Right hindlimb (tissue), 1 donor: ENCODE measurements at places on chromosomes 11 and 22.

DNA sequence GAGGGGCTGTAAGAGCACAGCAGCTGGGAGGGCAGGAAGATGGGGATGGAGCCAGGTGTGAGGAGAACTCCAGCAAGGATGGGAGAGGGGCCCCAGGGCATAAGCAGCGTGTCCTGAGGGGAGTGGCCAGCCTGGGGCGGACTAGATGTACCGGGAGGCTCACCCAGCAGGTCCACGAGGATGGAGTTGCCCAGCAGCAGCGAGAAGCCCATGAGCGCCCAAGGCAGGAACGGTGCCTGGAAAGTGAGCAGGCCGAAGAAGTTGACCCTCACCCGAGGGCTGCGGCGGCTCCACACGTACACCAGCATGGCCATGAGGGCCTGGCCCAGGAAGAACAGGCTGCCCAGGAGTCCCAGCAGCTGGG is 1.3 kb downstream of the DERL3 start:
- no peak for DNase-seq

- DNase-seq = peak; percentile 83
These were observed 1.6 kb downstream of the MCAM start for GRCh38 chr11:119315131-119316015.

- peak; percentile 92 for DNase-seq
These were observed at the start of gene TAGLN for GRCh38 chr11:117199053-117199915. TAGLN (plus strand) TSS chr11:117199370; CDS start chr11:117203014, 3,644 bp downstream.

DNA sequence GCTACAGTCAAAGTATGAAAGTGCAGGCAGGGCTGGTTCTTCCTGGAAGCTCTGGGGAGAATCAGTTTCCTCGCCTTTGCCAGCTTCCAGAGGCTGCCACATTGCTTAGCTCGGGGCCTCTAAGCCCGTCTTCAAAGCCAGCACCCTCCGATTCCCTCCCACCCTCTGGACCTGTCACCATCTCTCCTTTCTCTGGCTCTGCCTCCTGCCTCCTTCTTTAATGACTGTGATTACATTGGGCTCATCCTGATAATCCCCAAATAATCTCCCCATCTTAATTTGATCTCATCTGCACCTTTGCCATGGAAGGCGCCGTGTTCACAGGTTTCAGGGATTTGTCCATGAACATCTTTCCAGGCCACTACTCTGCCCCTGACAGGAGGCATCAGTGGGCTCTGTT is 42.5 kb downstream of the MCM5 start:
- no peak for DNase-seq

- DNase-seq = no peak
These were observed 39.2 kb downstream of the KMT5B start for GRCh38 chr11:68173926-68174325.

GRCh38 chr11:64814712-64815187 is 4.4 kb upstream of the MEN1 start:
- DNase-seq = no peak

- DNase-seq = peak; percentile 14
These were observed 64.0 kb downstream of the SLC22A12 start for GRCh38 chr11:64654958-64655541.

- no peak for DNase-seq
These were observed 21.7 kb downstream of the FAM168A start for GRCh38 chr11:73576185-73576614.

DNA sequence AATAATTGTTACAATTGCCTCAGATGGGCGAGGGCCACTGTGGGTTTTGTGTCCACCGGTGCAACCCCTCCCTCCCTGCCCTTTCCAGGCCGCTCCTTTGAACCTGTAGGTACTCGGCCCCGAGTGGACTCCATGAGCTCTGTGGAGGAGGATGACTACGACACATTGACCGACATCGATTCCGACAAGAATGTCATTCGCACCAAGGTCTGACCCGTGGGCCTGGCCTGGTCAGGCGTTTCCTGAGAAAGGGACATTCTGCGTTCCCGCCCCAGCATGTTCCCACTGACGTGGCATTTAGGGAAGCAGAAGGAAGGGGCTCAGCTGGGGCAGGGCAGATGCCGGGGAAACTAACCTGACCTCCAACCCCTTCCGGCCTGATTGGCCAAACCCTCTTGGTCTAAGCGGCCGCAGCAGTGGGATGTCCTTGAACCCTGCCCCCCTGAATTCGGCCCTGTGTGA is 10.1 kb downstream of the SIDT2 start:
- peak; percentile 9 for DNase-seq

DNA sequence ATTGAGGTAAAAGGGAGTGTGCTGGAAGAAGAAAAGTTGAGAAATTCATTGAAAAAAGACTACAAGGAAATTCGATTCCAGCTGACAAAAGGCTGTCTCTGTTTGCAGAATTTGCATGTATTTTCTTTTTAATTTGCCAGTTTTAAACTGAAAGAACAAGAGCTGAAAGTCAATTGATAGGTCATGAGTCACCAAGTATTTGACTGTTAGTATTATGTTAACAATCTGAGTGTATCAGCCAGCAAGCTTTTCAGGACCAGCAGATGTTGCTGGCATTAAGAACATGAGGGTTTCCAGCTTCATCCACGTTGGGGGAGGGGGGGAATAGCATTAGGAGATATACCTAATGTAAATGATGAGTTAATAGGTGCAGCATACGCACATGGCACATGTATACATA is 726.7 kb downstream of the METTL15 start:
- no peak for DNase-seq

GRCh38 chr11:114173843-114174242 is 114.3 kb downstream of the ZBTB16 start:
- no peak for DNase-seq

GRCh38 chr11:127451861-127452260 is 451.3 kb upstream of the KIRREL3 start:
- peak; percentile 27 for DNase-seq

DNA sequence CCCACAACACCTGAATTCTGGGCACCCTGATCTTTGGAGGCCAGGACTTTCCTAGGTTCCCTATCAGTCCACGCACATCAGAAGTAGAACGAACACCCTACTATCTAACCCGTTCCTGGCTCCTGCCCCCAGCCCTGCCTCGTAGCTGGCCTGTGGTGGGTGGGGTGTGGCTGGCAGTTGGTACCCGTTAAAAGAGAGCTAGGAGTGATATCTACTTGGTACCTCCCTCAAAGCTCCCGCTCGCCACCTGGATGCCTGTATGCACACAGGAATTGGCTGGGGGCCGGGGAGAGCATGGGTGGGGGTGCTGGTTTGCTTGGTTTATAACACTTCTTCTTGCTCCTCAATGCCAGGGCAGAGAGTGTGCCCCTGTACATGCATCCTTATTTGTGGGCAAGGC is 14.0 kb upstream of the NECTIN1 start:
- no peak for DNase-seq

DNA sequence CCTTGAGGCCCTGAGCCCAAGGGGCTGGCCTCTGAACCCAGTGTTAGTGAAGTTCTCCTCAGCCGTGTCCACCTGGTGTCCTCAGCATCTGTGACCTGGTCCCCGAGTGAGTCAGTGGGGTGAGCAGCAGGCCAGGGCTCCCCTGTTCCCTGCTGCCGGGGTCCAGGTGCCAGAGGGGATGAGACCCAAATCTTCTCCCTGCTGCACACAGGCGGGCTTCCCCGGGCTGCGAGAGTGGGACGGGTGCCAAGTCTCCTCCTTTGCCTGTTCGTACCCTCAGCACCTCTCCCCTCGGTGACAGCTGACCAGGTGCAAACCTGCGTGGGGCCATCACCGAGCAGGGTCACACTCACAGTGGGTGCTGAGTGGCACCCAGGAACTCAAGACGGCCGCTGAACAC is 514.5 kb downstream of the TBC1D22A start:
- DNase-seq = no peak

- DNase-seq = no peak
These were observed 92.0 kb downstream of the CEP164 start for GRCh38 chr11:117419482-117420142.

- no peak for DNase-seq
These were observed 1.7 kb downstream of the SBF1 start for GRCh38 chr22:50473088-50473487.

DNA sequence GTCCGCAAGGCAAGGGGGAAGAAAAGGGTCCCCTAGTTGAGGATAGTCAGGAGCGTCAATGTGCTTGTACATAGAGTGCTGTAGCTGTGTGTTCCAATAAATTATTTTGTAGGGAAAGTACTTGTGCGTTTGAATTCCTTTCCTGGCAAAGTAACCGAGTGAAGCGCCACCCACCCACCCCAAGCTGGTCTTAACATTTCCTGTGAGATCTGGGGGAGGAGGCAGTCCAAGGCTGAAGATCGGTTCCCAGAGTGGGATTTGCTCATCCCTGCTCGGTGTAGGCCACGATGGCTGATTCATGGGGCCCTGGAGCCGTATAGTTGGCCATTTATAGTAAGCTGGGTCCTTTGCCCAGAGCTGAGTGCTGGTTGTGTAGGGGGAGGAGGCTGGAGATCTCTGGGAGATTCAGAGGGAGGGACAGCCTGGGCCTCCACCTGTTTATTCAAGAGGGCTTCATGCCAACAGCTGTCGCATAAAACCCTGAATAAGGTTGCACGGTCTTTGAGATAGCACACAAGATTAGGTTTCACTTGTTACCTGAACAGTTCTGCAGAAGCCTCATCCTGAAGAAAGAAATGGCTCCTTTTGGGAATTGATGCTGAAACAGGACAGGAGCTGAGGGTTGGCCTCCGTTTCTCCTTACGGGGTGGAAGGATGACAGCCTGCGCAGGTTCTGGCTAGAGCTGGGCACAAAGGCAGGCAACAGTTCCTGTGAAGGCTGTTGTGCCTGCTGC is 2.4 kb downstream of the ATF4 start:
- DNase-seq = no peak

DNA sequence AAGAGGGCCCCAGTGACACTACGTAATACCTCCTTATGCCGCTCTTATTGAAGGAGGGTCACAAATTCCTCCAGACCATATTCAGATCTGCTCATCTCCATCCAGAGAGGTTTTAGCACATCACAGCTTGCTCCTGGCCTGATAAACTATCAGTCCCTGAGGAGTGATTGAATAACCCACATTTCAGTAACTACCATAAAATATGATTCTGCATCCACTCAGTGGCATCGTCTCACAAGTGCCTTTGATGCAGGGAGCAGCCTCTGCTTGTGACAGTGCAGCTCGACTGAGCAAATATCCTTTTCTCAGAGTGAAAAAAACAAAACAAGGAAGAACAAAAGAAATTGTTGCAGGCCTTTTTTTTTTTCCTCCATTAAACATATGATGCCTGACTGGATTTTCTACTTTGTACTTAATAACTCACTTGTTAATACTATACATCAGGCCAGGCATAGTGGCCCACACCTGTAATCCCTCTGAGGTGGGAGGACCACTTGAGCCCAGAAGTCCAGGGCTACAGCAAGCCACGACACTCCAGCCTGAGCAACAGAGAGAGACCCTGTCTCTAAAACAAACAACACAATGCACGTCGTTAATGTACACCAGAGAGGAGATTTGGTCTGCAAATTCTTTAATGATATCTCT is 64.5 kb downstream of the DDX10 start:
- no peak for DNase-seq

DNA sequence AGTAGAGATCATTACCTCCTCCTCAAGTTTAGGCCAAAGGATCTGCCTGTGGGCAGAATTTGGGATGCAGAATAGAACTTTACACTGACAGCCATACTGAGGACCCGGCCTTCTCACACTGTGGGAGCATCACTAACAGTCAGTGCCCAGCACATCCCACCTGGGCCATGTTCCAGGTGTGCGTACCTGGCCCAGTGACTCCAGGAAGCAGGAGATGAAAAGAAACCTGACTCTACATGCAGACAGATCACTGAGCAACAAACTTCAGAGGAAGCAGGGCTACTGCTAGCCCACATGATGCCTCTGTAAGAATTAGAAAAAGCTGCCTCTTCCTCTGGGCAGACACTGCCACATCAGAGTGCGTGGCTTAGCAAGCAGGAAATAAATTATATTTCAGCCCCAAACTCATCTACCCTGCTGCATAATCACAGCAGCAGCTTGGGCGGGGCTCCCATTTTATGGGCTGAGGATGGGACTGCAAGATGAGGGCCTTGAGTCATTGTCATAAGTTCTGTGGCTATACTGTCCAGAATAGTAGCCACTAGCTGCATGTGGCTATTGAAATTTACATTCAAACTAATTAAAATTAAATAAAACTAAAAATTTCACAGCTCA is 6.0 kb upstream of the LMO2 start:
- DNase-seq = no peak

DNA sequence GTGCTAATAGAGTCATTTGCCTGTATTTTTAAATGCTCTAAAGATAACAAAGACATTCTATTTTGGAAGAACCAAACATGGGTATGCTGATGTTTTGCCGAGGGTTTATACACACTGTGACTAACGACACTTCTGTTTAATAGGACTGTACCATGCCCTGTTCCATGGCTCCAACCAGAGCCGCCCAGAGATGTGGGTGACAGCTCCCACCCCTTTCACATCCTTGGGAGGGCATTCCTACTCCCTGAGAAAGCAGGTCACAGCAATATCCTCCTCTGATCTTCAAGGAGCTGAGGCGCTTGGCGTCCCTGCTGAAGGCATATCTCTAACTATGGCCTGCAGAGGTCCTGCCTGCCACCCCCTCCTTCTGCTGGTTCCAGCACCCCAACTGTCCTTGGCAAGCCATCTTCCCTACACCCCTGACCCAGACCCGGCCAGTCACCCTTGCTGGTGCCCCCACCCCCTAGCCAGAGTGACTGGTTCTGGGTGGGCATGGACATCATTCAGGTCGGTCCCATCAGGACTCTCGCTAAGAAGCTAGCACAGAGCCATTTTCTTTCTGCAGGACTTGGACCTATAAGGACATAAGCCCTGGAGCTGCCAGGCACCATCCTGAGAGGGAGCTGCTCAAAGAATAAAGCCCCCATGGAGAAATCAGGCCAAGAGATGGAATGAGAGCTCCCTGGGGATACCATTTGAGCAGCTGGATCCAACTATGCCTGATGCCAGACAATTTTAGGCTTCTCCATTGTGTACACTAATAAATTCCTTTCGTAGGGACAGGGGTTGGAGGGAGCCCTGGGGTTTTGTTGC is 381.3 kb downstream of the CTTN start:
- DNase-seq = no peak

DNA sequence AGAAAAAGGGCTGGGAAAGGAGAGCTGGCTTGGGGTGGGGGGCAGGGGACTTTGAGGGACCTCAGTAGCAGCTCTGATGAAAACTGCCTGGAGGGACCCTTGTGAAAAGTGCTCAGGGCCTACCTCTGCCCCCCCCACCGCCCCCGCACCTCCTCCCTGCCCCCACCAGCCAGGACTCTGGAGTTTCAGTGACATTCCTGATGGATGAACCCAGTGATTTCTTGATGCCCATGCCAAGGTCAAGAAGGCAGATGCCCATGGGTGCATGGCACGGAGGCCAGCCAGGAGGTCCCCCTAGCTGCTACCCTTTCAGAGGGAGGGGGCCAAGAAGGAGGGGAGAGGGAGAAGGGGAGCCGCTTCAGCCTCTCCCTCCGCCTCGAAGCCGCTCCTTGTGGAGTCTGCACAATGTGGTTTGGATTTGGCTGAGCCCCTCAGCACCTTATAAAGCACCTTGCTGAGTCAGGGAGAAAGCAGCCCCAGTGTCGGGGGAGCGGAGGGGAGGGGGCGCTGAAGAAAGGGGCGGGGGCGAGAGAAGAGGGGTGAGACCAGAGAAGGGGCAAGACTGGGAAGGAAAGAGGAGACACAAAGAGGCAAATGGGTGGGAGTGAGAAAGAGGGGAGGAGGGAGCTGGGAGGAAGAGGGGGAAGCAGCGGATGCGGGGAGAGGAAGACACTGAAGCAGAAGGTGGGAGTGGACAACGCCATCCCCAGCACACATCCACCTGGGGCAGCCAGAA is 2.1 kb upstream of the CLCF1 start:
- no peak for DNase-seq

- no peak for DNase-seq
These were observed 188.3 kb downstream of the OPCML start for GRCh38 chr11:133343951-133344350.
